ENCODE measurements at places on chromosomes 6 and 20.
A peak's percentile ranks its signal among the peaks of the same experiment; 100 is the strongest.

GRCh38 chr6:43738877-43739641 lies 31.0 kb upstream of the VEGFA start:
- DNase-seq = no peak

- no peak for DNase-seq
These were observed 106.3 kb downstream of the TNFRSF21 start for GRCh38 chr6:47203266-47203937.

- DNase-seq = no peak
These were observed 34.5 kb upstream of the AHI1 start for GRCh38 chr6:135531954-135532490.

GRCh38 chr20:59971428-59971827 lies 13.2 kb downstream of the CDH26 start:
- no peak for DNase-seq

DNA sequence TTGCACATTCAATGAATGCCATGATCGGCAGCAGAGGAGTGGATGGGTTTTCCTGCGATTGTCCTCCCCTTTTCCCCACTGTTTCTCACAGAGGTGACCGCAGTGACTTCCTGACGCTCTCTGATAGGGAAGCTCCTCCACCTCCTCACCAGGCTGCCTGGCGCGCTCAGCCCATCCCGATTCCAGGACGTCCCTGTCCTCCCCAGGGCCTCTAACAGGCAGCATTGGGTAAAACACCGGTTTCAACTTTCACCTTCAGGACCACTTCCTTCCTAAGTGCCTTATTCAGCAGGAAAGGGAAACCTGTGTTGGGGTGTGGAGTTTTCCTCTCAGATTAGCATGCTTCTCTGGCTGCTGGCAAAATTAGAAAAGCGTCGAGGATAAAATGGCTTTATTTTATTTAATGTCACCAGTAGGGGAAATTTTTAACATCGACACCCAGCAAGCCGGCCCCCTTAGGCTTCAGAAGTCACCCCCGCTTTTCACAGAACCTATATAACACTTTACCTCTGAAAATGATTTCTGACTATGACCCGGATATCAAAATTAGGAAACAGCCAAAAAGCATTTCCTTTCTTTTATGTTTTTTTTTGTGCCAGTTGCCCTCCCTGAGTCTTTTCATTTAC lies 570.4 kb upstream of the GJE1 start:
- peak; percentile 41 for DNase-seq

DNA sequence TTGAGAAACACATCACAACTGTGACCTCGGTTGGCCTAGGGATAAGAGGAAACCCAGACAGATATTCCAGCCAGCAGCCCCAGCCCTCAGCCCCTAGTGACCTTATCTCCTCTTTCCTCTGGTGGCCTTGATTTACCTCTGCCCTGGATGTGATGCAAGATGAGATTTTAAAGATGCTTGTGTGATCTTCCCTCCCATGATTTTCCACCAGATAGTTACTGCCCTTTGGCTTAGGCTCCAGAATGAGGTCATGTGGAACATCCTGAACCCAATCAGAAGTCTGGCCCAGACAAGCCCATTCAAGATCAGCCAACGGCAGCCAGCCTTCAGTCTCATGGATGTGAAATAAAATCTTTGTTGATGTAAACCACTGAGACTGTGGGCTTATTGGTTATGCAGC lies 104.0 kb downstream of the BANF2 start:
- DNase-seq = no peak

GRCh38 chr20:63957004-63957689 lies 931 bp upstream of the UCKL1 start:
- DNase-seq = peak; percentile 63

GRCh38 chr6:130507666-130508028 lies 141.8 kb downstream of the TMEM200A start:
- DNase-seq = no peak

DNA sequence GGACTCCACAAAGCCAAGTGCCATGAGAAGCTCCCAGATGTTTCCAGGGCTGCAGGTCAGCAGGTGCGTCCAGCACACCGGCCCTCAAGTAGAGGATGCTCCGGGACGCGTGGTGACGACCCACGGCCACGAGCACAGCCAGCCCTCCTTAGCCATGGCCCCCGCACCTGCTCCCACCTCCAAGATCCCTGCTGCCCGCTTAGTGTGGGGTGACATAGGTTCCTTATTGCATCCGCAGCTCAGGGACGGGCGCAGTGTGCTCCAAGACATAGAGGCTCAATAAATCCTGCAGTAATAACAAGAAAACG lies 138.1 kb upstream of the RPS6KA2 start:
- DNase-seq = no peak

GRCh38 chr6:20400456-20401204 lies 1.0 kb upstream of the E2F3 start:
- peak; percentile 45 for DNase-seq

DNA sequence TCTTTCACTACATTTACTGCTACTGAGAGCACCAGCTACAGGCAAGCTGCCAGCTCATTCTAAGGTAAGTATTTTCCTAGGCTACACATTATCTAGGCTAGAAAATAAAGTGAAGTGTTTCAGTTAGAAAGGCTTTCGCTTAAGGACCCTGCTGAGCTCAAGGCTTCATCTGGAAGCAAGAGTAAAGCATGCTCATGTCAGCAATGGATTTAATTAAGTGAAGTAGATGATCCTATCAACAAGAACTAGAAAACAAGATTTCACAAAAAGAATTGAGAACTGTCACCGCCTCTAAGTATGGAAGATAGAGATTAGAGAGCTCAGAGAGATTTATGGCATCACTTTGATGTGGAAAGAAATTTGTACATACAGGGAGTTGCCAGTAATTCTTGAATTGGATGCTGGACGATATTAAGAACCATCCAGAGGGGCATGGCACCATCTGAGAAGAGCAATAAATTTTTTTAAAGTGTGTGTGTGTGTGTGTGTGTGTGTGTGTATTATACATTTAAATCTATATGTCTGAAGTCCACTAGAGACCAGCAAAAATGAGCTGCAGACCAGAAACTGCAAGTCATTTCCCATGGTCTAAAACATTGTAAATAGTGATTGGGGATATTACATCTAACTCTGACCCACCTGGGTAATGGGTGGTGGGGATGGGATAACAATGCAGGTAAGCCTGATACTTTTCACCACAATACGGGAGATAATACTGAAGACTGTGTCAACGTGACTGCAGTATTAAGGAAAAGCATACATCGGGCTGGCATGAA lies 105.2 kb upstream of the MAP7 start:
- DNase-seq = no peak

DNA sequence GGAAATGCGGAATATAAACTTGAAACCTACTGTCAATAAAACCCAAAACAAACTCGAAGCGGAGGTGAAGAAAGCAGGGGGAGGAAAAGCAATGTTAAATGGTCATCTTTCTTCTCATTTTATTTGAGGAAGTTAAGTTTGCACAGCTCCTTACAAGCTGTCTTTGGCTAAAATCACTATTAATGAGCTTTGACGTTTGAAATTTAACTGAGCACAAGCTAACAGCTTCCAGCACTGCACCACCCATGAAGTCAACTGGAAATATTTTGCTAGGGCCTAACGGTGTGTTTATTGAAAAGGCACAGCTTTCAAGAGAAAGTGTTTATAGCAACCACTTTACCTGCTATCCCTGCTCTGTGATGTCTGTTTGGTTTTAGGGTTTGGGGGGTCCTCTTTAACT lies 103.8 kb downstream of the PKHD1 start:
- DNase-seq = no peak

GRCh38 chr20:24695529-24696225 lies 226.2 kb downstream of the SYNDIG1 start:
- no peak for DNase-seq

DNA sequence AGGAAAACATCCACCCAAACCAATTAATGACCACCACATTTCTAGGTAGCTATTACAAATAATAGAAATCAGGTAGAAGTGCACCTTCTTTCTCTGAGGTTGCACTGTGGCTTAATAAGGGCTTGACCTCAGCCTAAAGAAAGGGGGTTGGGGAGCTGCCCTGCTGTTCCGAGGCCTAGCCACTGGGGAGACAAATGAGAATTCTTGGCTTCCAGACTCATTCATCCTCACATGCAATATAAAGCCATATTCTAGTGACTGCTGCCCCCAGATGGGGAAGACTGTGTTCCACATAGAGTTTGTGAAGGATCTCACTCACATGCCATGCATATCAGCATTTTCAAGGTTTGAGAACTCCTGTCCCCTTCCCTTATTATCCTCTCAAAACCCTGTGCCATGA lies 22.9 kb downstream of the SAYSD1 start:
- peak; percentile 14 for DNase-seq

DNA sequence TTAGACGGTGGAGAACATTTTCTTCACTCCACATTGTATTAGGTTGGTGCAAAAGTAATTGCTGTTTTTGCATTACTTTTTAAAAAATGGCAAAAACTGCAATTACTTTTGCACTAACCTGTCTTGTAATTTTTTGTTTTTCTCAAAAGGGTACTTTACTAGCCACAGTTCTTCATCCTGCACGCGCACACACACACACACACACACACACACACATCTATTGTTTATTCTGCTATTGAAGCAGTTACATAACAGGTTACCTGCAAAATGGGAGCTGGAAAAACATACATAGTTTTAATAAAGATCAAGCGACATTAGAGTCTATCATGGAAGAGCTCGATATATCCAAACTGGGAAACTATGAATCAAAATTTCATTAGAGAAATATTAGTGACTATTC lies 235.2 kb downstream of the SIM1 start:
- DNase-seq = no peak

GRCh38 chr6:149389509-149390297 lies 10.4 kb upstream of the SUMO4 start:
- no peak for DNase-seq

Measured in ACHN (cell line).